ENCODE measurements at places on chromosomes 2 and 18.

GRCh38 chr18:75554644-75555185 is 127.2 kb upstream of the SMIM21 start:
- no peak for DNase-seq

DNA sequence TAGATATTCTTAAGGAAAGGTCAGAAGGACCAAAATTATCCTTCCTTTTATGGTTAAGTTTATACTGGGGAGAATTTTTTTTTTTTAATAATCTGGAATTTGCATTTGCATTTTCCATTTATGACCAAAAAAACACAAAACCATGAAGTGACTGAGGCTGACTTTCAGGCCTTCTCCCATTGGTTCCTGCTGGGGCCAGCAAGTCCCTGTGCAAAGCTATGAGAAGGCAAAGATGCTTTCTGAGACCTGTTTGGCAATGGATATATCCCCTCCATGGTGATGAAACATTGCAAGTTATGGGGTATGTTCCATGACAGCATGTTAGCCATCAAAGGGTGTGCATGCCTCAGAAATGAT is 60.8 kb downstream of the KIAA2012 start:
- no peak for DNase-seq

- DNase-seq, result no peak
Observed at GRCh38 chr2:25790074-25790790, 88.1 kb downstream of the ASXL2 start.

DNA sequence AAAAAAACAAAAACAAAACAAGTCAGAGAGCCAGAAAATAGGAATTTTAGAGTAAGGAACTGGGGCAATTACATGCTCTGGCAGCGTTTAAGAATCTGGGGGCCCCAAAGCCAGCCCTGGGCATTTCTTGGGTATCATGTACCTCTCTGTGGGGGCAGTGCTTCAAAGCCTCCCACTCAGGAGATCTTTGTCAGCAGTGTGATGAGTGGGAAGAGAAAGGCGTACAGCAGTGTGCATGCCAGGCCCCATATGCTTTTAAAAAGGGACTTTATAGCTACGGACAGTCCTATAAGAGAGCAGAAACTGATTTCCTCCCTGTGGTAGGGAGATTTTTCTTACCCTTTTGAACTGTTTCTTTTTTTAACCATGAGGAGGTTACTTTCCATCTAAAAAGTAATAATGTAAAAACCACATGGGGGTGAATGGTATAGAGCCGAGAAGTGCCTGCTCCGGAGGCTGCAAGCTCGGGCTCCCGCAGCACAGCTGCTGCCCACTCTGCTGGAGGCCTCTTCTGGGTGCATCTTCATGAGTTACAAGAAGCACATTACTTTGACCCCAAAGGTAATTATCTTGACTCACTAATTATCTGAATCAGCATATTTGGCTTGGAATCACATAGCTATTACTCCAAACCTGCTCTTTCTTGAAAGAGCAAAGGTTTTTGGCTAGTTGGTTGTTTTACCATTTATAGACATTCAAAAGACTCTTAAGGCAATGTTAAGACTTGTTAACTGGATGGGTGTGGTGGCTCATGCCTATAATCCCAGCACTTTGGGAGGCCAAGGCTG is 46.4 kb downstream of the PROC start:
- DNase-seq, result no peak

DNA sequence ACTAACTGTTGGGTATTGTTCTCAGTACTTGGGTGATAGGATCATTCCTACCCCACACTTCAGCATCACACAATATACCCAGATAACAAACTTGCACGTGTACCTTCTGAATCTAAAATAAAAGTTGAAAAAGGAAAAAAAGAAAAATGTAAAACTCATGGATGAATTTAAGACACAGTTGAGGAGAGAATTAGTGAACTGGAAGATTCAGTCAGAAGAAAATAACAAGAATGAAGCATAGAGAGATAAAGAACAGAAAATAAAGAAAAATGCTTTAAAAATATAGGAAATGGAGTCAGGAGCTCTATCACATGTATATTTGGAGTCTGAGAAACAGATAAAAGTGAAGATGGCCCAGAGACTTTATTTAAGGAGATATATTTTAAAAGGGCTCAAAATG is 90.4 kb upstream of the SALL3 start:
- no peak for DNase-seq

GRCh38 chr2:142131010-142131669 is at the start of gene LRP1B:
TSS of gene LRP1B (minus strand) at chr2:142131016. CDS start at chr2:142130729, 287 bp downstream.
- DNase-seq, result no peak

GRCh38 chr2:172745636-172746035 is 10.0 kb downstream of the RAPGEF4 start:
- no peak for DNase-seq

DNA sequence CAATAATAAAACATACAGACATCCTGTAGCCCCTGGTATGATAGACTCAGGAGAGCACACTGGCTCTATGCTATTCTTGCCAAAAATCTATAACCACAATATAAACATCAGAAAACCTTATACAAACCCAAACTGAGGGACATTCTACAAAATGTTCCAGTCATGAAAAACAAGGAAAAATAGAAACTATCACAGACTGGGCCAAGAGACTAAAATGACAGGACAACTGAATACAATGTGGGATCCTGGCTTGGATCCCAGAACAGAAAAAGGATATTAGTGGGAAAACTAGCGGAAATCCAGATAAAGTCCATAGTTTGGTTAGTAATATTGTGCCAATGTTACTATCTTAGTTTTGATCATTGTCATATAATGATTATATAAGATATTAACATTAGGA is 29.6 kb upstream of the EPAS1 start:
- no peak for DNase-seq

- DNase-seq, result no peak
Observed at GRCh38 chr2:100906131-100906530, 86.2 kb downstream of the NPAS2 start.

- no peak for DNase-seq
Observed at GRCh38 chr2:70371753-70372152, 69.9 kb upstream of the FAM136A start.

- DNase-seq, result no peak
Observed at GRCh38 chr18:12694032-12694431, 8.5 kb downstream of the CEP76 start.

GRCh38 chr18:697012-697411 is 15.4 kb downstream of the ENOSF1 start:
- DNase-seq, result no peak

DNA sequence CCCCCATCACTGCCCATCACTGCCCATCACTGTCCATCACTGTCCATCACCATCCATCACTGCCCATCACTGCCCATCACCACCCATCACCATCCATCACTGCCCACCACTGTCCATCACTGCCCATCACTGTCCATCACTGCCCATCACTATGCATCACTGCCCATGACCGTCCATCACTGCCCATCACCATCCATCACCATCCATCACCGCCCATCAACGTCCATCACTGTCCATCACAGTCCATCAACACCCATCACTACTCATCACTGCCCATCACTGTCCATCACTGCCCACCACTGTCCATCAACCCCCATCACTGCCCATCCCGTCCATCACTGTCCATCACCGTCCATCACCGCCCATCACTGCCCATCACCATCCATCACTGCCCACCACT is 57.8 kb upstream of the OTOS start:
- DNase-seq, result no peak

- DNase-seq, result no peak
Observed at GRCh38 chr2:112173646-112174319, 35.6 kb downstream of the FBLN7 start.

DNA sequence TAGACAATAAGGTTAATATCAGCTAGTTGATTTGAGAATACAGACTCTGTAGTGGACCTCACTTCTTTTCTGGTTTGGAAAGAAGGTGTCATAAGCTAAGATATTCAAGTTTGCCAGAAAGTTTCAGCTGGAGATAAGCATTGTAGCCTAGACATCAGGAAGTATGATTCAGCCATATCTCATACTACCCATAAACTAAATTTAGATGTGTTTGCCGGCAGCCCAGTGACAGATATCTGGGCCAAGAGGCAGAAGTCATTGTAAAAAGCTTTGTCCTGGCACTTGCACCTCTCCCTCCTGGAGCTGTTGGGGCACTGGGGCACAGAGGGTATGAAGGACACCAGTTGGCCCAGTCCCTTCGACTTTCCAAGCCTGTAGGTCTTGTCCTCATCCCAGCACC is 128.0 kb downstream of the EPHA4 start:
- no peak for DNase-seq

GRCh38 chr2:179856205-179856604 is 5.2 kb downstream of the ZNF385B start:
- DNase-seq, result no peak

GRCh38 chr18:49647496-49648168 is 85.8 kb downstream of the LIPG start:
- no peak for DNase-seq

- no peak for DNase-seq
Observed at GRCh38 chr2:207163053-207163755, 2.5 kb downstream of the KLF7 start.

- no peak for DNase-seq
Observed at GRCh38 chr2:204892506-204893255, 347.4 kb downstream of the PARD3B start.

DNA sequence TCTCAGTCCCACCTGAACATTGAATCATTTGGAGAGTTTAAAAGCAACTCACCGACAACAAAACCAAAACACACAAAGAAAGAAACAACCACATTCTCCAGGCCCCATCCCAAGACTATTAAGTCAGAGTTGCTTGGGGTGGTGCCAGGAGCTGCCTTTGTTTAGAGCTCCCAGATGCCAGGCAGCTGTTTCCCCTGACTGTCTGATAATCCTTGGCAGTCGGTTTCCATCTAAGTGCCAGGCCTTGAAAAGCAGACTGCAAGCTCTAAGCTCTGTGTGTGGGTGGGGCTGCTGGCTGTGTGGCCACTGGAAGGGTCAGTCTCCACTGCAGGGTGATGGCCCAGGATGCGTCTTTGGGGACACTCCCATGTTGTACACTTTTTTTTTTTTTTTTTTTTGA is 255.3 kb upstream of the AGAP1 start:
- DNase-seq, result no peak

- DNase-seq, result no peak
Observed at GRCh38 chr2:8534729-8535468, 147.0 kb upstream of the ID2 start.

GRCh38 chr2:12796657-12797056 is 79.9 kb downstream of the TRIB2 start:
- DNase-seq, result no peak

- DNase-seq, result no peak
Observed at GRCh38 chr2:54588244-54588899, 132.2 kb downstream of the SPTBN1 start.

DNA sequence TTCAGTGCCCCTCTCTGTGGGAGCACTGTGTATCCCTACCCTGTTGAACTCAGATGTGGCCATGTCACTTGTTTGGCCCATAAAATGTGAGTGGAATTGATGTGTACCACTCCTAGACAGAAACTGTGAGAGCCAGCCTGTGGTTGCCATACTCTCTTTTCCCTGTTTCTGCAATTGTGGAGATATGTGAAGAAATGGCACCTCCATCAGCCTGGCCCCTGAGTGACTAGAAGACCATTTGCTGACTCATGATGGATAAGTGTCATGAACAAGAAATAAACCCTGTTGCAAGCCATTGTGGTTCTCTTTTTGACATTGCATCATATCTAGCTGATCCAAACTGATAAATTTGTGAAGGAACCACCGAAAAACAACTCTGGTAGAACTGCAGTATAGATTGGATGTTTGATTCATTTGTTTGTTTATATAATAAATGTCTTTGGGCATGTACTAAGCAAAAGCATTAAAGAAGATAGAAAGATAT is 214.5 kb upstream of the FBXO11 start:
- no peak for DNase-seq

DNA sequence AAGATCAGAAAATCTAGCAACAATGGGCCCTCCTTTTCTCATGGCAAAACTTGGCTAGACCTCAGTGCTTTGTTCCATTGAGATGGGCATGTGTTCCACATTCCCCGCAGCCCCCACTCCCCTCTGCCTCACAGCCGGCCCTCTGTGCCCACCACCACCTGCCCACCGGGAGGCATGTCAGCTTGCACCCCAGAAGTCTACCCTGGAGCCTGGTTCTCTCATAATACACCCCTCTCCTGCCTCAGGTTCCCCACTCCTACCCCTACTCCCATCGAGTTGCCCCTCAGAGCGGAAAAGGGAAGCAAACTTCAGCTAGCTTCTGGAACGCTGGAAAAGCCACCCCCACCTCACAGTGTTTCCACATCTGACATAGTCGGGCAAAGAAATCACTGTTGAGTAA is 219.0 kb downstream of the ANAPC1 start:
- no peak for DNase-seq

GRCh38 chr2:54726431-54726830 is 3.0 kb downstream of the EML6 start:
- no peak for DNase-seq

- DNase-seq, result no peak
Observed at GRCh38 chr2:20361893-20362292, 11.2 kb upstream of the PUM2 start.

GRCh38 chr2:240290432-240291336 is 144.8 kb upstream of the GPC1 start:
- DNase-seq, result no peak

Data from GM18507 (cell line).